ENCODE measurements at places on chromosomes 1 and 21.

DNA sequence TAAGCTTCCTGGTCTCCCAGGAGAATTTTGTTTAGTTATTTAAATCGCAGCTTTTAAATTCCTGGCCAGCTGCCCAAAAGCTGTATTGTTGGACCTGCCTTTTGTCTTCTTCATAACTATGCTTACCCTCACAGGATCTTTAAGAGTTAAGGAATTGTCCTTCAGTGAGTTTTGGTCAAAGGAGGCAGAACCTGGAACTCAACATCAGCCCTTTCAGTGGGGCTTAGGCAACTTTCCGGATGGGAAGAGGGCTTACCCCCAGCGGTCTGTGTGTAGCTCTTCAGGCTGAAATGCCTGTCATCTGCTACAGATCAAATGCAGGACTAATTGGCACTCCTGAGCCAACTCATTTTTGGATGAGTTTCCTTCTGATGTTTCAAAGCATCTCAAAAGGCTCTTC lies 402.6 kb downstream of the SIPA1L2 start:
- no peak for DNase-seq

- no peak for DNase-seq
Observed at GRCh38 chr1:228101994-228102790, 933 bp downstream of the C1orf35 start.

DNA sequence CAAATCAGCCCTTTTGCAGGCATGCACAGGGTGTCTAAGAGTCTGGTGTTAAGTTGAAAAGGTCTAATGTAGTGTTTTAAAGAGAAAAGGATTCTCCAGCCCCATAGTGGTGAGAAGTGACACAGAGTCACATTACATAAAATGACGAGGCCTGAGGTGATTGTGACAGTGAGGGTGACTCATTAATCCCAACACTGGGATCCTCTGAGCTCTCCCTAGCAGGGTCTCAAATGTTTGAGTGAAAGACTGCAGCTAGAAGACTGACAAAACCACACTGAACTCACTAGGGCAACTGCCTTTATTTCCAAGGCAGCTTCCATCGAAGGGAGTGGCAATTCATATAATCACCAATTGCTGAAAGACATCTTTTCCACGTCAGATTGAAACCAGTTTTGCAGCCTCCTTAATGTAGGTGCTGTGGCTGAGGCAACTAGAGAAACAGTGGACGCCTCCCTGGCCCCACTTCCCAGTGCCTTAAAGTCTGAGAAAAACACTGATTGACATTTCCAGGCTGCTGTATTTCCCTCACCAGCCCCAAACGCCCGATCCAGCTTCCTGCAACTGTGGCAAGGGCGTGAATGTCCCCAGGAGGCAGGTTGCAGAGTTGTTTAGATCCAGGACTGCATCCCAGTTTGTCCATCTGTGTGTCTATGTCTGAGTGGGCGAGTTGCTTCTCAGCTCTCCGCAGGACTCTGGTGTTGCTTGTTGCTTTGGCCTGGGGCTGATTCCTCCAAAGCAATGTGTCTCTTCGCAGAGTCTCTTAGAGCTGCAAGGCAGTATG lies 81.4 kb downstream of the RUNX1 start:
- no peak for DNase-seq

- no peak for DNase-seq
Observed at GRCh38 chr21:44529503-44530125, 10.4 kb downstream of the KRTAP10-1 start.

- no peak for DNase-seq
Observed at GRCh38 chr21:33403128-33403785, at the start of gene IFNGR2. IFNGR2 (plus strand) TSS chr21:33403413; CDS start chr21:33403544, 131 bp downstream.

GRCh38 chr1:228405979-228406228 lies 731 bp downstream of the TRIM11 start:
- no peak for DNase-seq

DNA sequence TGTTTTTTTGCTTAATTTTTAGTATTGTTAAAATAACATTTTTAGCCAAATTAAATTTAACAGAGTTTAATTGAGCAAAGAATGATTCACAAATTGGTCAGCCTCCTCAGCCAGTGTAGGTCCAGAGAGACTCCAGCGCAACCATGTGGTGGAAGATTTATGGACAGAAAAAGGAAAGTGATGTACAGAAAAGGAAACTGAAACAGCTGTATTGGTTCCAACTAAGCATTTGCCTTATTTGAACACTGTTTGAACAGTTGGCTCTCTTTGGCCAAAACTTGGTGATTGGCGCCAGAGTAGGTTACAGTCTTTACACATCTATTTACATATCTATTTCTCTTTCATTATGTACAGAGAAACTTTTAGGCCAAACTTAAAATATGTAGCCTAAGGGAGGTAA lies 19.4 kb downstream of the RPS6KC1 start:
- peak; percentile 16 for DNase-seq

DNA sequence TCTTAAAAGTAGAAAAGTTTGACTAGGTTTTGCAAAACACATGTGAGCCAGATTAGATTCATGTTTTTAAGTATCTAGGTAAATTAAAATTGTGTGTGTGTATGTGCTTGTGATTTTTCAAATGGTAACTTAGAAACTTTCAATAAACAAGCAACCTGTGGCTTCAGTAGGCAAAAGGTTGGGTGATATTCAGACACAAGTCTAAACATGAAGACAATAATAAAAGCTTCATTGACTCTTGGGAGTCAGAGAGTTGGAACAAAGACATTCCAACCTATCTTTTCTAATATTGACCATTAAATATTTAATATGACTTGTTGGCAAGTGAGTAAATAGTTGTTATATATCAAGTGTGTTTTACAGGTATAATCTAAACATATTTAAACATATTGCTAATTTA lies 1049.6 kb upstream of the ADGRL4 start:
- DNase-seq = no peak

GRCh38 chr21:40316104-40316503 lies 448.9 kb downstream of the PCP4 start:
- DNase-seq = no peak

DNA sequence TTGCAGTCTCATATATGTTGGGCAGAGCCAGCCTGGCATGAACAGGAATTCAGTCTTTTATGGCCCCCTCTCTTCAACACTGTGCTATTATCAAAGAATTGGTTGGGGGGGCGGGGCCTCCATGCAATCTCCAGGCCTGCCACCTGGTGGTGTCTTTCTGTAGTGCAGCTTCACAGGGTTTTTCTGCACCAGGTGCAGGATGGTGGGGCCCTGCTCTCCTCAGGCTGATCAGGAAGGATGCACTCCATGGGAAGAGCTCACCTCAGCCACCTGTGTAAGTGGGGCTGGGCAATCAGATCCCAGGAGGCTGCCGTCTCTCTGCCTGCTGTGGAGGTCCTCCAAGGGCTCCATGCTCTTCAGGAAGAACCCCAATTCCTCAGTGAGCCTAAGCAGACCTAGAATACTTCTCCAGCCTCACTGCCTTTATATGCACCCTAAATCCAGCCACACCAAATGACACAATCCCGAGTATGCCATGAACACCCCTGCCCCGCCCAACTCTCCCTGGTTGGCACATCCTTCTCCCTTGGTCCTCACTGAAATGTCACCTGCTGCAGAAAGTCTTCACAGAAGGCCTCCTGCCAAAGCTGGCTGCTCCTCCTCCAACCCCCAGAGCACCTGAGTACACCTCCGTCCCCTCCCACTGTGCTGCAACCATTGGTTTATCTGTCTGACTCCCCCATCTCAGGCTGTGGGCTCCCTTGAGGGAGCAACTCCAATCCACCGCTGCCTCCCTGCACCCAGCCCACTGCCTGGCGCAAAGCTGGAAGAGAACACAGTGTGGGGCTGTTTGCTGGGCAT lies 16.5 kb downstream of the STK40 start:
- DNase-seq = peak; percentile 76

DNA sequence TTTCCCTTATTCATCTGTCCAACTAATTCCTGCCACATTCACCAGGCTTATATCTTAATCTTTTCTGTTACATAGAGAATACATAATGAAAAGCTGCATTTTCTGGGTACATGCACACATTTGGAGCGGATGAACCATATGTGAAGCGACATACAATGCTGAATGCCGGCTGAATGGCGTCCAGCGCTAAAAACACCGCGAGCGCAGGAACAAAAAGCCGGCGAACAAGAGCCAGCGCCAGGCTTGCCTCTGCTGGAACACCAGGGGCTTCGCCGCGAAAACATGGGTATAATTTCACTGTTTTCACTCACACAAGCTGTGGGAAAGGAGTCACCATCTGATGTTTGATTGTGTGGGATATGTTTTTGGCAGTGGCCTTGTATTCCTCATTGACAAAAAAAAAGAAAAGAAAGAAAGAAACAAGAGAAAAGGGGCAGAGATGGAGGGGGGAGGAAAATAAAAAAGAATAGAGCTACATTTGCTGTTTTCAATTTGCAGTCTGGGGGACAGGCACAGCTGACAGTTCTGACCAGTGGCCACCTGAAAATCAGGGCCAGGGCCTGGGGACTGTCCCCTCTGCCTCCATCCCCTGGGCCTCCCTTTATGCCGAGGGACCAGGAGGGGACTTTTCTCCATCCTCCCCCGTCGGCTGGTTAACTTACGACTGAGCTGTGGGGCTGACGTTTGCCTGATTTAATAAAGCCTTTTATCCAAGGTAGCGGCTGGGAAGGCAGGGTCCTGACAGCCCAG lies 70.2 kb upstream of the OLIG2 start:
- DNase-seq = no peak
